ENCODE measurements at places on chromosomes 4 and X.

- DNase-seq = peak; percentile 31
Observed at GRCh38 chrX:15815779-15816437, 25.6 kb downstream of the ZRSR2 start.

GRCh38 chr4:26083987-26084386, 170.0 kb downstream of the SMIM20 start:
- no peak for DNase-seq

GRCh38 chr4:104416725-104417356, 77.9 kb downstream of the CXXC4 start:
- DNase-seq = no peak

DNA sequence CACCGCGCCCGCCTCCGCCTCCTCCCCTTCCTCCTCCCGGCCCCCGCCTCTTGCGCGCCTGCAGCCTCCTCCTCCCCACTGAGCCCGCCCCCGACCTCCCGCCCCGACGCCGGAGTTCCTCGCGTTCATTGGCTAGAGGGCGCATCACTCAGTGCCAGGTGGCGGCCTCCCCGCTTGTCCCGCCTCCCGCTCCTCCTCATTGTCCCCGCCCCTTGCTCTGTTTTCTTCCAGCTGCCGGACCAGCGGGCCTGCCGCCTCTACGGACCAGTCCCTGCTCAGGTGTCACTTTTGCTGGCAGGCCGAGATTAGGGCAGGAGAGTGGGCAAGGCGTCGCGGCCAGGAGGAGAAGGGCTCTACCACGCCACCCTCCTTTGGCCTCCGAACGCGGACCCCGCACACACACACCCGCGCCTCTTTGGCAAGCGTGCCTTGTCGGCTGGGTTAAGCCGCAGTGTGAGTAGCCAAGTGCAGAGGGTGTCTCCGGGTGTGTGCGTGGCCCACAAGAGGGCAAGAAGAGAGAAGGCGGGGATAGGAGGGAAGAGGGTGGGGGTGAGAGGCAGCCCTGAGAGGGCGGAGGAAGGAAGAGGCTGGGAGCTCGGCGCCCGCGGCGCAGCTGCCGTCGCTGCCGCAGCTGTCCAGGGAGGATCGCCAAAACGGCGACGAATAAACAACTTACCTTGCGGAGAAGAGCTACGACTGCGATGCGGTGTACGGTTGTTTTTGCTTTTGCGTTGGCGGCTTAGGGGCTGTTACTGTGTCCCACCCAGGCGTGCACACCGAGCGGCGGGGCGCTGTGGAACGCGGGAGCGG, 436 bp upstream of the PPP3CA start:
- peak; percentile 99 for DNase-seq

DNA sequence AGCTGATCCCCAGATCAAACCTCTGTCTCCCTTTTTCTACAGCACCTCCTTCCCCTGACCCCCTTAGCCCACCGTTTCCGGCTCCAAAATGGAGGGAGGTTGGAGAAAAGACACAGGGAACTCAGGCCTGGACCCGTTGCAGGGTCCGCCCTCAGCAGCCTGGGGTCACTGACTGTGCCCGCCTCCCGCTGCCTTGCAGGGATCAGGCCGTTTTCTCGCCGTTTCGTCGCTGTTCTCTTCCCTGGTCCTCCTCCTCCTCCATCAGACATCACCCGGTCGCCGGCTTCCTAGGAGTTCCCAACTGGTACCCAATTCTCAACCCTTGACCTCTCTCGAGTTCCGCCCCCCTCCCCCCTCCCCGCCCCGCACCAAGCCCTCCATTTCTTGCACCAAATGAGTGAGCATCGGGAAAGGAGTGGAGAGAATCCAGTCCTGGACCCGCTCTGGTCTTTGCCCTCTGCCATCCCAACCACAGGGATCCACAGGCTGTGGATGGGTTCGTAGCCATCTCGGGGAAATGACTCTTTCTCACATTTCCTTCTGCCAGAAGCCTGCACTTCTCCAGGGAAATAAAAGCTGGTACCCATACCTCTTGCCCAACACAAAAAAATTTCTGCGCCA, 493 bp downstream of the TCEAL5 start:
- DNase-seq = no peak

DNA sequence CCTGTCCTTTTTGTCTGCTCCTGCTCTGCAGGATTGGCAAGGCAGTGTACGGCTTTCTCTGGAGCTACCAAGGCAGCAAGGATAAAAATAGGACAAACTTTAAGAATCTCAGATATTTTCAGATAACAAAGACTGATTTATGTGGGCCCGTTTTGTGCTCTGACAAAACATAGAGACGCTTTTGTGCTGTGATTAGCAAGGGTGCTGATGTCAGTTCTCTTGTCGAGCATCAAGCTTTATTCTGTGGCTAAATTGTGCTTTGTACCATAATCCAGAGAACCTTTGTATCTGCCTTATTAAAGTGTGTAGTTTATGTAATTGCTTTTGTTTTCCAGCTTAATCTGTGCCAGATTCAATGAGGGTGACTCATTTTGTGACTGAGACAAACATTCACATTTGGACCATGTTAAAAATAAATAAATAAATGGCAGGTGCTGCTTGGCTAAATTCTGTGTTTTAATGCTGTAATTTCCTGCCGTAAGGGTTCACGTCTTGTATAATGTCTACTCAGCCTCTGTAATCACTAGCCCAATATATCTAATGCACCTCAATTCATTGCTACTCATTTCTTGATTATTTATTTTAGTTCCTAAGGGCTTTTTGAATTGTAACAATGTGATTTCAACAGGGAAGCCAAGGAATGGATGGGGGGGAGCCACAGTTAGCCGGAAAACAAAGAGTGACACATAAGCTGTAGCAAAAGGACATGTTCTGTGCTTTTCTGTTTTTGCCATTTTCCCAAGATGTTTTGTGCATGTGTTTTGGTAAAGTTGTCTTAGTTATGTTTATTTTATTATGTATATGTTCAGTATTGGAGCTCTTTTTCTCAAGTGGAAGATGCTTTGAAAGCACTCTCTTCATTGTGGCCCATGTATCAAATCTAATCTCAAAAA, 75.1 kb downstream of the GAB1 start:
- no peak for DNase-seq

DNA sequence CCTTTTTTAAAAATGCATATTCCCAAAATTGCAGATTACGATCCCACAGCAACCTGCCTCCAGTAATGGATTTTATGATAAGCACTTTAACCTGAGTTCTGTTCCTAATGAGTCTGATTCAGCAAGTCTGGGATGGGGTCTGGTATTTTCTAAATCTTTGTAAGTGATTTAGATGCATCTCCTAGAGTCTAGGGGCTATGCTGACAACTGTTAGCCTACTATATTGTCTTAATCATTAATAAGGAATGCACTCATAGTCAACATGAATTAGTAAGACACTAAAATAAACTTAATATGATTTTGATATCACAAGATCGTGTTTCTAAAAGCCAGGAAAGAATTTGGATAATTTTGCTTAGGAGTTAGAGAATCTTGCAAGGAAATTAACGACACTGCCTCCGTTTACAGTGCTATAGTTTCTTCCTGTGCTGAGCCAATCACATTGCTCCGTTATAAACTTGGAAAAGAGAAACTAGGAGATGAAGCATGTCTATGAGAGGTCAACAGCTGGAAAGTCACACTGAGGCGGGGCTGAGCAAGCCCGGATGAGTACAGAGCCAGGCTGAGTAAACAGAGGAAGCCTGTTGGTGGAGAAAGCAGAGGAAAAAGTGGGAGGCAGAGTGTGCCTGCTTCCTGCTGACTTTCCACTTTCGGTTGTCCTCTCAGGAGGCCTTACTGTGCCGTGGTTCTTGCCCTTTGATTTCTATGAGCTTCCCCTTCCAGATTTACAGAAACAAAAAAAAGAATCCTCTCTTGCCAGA, 5.4 kb downstream of the SCARB2 start:
- no peak for DNase-seq

DNA sequence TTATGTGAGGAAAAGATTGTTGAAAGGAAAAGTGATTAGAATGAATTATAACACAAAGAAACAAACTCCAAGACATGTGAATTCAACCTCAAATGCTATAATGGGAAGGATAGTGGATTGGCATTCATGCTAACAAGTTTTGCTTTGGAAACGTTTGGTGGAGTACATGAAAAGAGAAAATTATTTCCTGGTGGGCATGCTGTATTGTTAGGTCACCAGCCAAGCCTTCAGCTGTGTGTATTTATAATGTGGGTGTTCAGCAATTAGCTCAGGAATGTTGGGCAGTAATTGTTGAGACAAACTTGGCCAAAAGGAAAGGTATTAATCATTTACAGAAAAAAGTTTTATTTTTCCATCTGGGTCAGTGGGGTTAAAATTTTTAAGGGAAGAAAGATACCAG, 198.9 kb upstream of the ARSJ start:
- no peak for DNase-seq
